ENCODE measurements at places on chromosomes 2 and 18.

GRCh38 chr2:12764075-12764730, 47.5 kb downstream of the TRIB2 start:
- DNase-seq: no peak

DNA sequence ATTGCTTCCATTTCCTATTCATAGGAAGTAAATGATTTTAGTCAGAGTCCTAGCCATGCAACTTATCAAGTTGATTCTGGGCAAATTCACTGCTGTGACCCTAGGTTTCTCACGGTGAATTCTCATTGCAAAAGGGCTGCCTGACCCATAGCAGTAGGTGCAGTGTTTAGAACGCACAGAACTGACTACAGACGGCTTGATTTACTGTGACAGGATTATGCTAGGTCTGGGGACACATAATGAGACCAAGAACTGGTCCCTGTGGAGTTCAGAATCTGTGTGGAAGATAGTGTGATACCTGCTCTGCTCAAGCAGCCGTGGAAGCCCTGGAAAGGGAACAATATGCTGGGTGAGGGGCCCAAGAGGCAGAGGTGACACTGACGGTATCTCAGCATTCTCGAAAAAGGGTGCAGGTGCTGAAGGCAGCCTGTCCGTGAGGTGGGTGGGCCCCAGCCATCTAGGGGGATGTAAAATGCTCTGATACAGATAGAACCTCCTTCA, 46.4 kb downstream of the ABCG8 start:
- no peak for DNase-seq

DNA sequence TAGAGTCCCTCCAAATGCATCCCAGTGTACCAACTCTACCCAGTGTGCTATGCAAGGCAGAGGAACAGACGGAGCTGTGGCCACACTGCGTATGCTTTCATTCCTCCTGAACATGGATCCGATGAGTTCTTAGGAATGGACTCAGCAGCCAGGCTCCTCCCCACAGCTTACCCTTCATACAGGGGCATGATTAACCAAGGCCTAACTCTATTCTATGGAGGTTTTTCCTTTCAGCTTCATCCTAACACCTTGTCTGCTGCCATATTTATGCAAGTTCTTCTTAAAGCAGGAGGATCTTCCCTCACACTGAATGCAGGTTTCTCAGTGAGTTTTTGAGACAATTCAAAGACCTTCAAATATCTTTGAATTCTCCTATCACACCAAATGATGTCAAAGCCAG, 222.9 kb downstream of the MYT1L start:
- no peak for DNase-seq

- DNase-seq: no peak
Measured at GRCh38 chr2:46857871-46858701, 57.5 kb downstream of the MCFD2 start.

DNA sequence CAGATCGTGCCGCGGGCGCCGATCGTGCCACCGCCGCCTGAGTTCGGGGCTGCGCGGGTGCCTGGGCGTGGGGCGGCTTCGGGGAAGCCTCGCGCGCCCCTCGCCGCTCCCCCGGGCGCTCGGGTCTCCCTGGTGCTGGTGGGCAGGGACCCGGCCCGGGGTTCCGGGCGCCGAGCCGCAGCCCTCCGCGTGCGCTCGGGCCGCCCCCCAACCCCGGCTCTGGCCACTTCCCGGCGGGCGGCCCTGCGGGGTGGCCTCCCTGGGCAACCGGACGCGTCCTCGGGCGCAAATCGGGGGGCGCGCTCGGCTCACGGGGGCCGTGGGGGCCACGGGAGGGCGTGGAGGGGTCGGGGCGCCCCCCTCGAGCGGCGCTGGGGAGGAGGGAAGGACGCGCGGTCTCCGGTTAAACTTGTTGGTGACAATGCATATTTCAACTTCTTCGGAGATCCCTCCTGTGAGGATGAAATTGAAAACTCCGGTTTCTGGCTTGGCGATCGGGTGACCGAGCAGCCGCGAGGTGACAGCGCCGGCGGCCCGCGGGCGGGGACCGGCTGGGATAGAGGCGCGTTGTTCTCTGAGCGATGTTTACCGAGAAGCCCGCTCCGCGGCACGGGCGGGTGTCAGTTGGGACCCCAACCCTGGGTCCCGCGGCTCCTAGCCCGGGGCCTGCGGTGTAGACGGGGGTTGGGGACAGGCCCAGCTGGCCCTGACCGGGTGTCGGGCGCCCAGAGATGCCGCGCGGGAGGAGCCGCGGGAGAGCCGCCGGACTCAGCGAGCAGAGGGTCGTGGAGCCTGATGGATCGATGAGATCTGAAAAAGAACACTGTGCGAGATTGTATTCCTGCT, 676 bp downstream of the SH3BP4 start:
- no peak for DNase-seq

DNA sequence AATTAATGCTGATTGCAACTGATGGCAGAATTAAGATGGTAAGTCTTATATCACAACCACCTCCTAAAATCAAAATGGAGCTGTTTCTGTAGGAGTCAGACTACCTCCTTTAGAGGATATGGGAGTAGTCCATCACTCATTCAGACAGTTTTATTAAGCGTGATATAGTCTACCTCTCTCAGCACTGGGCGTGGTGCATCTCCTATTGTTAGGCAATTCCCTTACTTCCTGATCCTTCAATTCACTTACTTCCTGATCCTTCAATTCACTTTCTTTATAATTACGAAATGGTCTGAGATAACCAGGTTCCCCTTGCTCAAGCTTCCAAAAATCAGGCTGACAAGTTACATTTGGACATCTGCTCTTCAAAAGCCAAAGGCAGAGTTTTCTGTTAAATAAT, 31.9 kb downstream of the ATP8B1 start:
- peak; percentile 82 for DNase-seq

GRCh38 chr18:8806100-8806797, 100.9 kb downstream of the MTCL1 start:
- no peak for DNase-seq

DNA sequence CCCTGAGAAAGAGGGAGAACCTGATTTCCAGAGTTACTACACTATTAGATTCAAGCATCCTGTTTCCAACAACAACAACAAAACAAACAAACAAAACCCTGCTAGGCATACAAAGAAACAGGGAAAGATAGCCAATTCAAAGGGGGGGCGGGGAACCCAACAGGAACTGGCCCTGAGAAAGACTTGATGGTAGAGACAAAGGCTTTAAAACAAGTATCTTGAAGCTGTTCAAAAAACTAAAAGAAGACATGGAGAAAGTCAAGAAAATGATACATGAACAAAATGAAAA, 147.1 kb downstream of the THADA start:
- peak; percentile 45 for DNase-seq

DNA sequence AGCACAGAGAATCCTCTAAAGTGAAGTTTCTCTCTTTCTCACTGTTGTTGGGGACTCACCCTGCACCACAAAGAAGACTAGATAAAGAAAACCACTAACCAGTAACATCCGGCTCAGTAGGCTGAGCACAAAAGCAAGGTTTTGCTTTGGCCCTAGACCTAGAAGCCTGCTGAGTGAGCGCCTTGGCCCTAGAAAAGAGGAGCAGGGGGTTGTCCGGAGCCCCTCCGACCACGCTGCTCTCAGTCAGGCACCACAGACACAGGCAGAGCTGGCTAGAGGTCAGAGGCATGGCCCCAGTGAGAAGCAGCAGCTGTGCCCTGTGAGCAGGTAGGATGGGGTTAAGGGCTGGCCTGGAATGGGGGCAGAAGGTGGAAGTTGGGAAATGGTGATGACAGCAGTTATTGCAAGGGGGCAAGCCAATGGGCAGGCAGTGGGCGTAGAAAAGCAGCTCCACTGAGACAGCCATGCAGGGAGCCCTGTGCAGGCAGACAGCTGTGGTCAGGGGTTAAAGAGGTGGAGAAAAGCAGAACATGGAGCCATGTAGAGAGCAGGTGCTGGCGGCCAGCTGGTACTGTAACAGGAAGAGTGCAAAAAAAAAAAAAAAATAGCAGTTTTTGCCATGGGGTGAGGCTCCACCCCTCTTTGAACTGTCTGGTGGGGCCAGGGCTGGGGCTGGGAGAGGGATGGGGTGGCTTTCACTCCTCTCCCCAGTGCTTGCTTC, 36.9 kb upstream of the SLC14A1 start:
- peak; percentile 71 for DNase-seq

- no peak for DNase-seq
Measured at GRCh38 chr2:133262893-133263292, 305.4 kb downstream of the NCKAP5 start.

GRCh38 chr18:23529604-23530003, 26.3 kb downstream of the RMC1 start:
- DNase-seq: peak; percentile 73

DNA sequence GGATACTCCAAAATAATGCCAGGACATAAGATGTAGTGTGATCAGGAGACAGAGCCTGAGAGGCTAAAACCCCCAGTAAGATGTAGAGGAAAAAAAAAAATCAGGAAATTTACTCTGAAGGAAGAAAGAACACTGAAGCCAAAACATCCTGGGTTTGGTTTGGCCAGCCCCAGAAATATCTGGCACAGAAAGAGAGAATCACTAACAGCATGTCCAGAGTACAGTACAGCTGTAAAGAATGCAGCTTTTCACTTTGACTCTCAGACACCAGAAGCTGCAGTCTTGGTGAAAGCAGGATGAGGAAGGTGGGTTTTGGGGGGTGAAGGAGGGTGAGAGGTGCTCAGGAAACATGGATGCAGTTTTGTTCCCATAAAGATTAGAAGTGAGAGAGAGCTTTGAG, 1577.7 kb upstream of the ACVR2A start:
- DNase-seq: no peak

GRCh38 chr2:239729151-239729550, 296.0 kb downstream of the NDUFA10 start:
- DNase-seq: no peak

DNA sequence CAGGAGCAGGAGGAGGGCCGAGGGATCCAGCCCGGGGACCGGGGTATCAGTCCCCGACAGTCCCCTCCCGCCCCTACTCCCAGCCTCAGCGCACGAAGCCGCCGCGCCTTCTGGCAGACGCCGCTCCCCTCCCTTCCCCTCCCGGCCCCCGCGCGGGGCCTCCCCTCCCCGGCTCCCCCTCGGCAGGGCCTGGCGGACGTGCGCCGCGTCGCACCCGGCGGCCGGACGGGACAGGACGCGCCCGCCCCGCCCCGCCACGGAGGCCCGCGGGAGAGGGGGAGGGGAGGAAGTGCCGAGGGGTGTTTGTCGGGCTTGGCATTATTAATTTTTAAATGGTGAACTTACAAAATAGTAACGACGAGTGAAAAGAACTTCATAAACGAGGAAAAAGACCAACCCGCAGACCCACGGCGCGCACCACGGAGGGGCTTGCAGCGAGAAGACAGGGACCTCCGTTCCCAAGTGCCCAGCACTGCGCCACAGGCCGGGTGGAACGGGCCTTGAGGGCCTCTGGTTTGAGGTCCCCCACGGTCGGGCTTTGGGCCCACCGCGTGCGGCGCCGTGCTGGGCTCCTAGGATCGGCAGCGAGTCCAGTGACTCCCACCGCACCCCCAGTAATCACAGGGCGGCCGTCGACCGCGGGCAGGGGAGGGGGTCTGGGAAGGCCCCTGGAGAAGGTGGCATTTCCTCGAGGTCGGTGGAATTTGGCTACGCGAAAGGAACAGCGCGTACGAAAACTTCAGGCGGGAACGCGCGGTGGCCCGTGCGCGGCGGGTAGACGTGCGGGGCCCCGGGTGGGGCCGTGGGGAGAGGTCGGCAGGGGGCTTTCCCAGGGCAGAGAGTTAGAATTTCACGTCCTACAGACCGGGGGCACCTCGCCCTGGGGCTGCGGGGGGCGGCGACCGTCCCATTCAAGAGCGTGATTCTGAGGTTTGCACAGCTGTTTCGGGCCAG, 954 bp upstream of the CTDSP1 start:
- peak; percentile 81 for DNase-seq

DNA sequence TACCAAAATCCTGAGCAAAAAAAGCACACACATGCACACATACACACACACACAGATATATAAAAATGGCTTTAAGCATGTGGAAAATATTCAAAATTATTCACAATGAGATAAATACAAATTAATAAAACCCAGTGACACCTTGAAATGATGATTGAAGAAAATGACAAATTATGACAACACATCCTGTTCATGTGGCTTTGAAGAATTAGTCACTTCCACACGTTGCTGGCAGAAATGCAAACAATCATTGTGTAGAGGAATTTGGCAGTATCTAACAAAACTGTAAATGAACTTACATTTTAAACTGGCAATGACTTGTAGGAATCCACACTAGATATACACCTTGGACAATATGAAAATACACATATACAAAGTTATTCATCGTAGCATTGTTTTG, 95.8 kb upstream of the RGPD4 start:
- DNase-seq: no peak

GRCh38 chr2:46424937-46425336, 54.4 kb upstream of the TMEM247 start:
- no peak for DNase-seq

DNA sequence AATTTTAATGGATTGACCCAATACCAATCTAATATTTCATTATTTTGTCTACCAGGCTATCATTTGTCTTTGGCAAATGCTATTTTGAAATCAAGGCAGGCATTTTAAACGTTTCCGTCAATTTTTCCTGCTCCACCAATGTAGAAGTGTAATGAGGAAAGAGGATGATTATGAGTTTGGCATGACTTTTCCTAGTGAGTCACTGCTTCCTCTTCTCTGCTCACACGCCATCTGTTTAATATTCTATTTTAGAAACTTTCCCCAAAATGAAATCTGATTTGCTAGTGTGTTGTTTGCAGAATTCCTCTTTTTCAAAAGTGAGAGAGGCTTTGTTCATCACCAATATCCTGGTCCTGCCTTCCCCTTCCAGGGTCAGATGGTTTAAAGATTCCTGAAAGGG, 42.5 kb upstream of the PID1 start:
- DNase-seq: peak; percentile 95

DNA sequence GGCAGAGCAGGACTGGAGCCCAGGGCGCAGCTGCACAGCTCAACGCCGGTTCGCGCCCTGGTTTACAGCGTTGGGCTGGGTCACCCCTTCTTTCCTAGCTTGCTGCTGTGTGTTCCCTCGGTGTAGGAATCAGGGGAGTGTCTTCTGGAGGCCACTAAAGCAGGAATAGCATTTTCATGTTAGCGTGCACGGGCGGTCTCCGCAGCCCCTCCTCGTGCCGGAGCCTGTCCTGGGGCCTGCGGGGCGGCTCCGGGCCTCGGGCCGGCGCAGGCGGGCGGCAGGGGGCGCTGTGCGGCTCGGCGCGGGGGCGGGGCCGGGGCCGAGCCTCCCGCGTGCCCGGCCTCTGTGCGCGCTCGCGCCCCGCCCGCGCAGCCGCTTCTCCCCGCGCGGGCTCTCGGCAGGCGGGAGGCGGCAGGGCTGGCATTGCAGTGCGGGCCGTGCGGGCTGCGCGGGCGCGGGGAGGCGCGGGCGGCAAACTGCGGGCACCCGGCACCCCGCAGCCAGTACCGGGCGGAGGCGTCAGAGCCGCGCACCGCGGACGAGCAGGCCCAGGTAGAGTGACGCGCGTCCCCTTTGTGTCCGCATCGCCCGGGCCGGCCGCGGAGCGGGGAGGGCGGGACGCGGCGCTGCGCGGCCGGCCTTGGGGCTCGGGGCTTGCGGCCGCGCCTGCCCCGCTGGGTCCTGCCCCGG, at the start of gene RNF144A:
Gene RNF144A, plus strand, starts transcription at position 342 of the 690 bp plus-strand sequence. CDS start 79,515 bp downstream, outside the sequence.
- peak; percentile 72 for DNase-seq

GRCh38 chr2:161952783-161953191, 121.2 kb downstream of the DPP4 start:
- no peak for DNase-seq

GRCh38 chr2:191866675-191867506, 20.0 kb upstream of the CAVIN2 start:
- peak; percentile 71 for DNase-seq

- DNase-seq: peak; percentile 70
Measured at GRCh38 chr2:222919841-222920526, 59.1 kb downstream of the ACSL3 start.

- DNase-seq: peak; percentile 87
Measured at GRCh38 chr2:208315081-208315788, 49.2 kb downstream of the PIKFYVE start.

- DNase-seq: no peak
Measured at GRCh38 chr2:234635284-234635683, 138.4 kb upstream of the ARL4C start.

GRCh38 chr2:171310889-171311288, 122.9 kb downstream of the METTL8 start:
- no peak for DNase-seq

Measured in inflammatory macrophage treated with lipopolysaccharide for 4 hours (primary cell).